ENCODE measurements at places on chromosomes 2 and 18. TPM values are rescaled to one million over a fixed set of nuclear protein-coding genes. Genes with fewer than 3 reads are reported as not detected.

RASGRP3 gene
- 19.3 TPM for total RNA-seq

CCNYL1 gene
- total RNA-seq: 30.5 TPM

- H3K4me3 ChIP-seq: peak overlapping the region; percentile 76
- peak overlapping the region; percentile 76 for H3K27ac ChIP-seq
- DNase-seq: peak; percentile 72
- H3K36me3 ChIP-seq: peaks cover 24% of the 10 kb centered on the region
These were observed 1.4 kb downstream of the GCFC2 start for GRCh38 chr2:75709297-75709696.

GRCh38 chr18:11767935-11768334 is 78.9 kb downstream of the GNAL start:
- H3K27ac ChIP-seq: no peak overlapping the region
- no peak for DNase-seq
- H3K4me3 ChIP-seq: no peak overlapping the region
- no peaks in the 10 kb centered on the region for H3K36me3 ChIP-seq

DNA sequence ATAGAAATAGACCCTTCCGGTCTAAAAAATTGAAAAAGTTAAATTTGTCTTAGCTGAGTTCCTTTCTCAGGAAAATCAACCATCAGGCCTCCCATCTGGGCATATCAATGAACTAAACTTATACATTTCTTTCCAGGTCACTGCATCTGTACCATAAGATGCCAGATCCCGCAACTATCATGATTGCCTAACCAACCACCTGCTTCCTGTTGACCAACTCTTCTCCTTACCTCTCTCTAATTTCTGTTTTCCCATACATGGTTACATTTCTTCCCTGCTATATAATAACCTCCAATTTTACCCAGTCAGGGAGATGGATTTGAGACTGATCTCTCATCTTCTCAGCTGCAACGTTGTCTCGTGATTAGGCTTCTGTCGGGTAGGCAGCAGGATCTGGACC is 228.7 kb downstream of the FSIP2 start:
- DNase-seq: no peak
- no peak overlapping the region for H3K27ac ChIP-seq
- H3K36me3 ChIP-seq: no peaks in the 10 kb centered on the region
- H3K4me1 ChIP-seq: no peaks in the 10 kb centered on the region
- no peak overlapping the region for H3K4me3 ChIP-seq

EXOC6B gene
- total RNA-seq: not detected

DNA sequence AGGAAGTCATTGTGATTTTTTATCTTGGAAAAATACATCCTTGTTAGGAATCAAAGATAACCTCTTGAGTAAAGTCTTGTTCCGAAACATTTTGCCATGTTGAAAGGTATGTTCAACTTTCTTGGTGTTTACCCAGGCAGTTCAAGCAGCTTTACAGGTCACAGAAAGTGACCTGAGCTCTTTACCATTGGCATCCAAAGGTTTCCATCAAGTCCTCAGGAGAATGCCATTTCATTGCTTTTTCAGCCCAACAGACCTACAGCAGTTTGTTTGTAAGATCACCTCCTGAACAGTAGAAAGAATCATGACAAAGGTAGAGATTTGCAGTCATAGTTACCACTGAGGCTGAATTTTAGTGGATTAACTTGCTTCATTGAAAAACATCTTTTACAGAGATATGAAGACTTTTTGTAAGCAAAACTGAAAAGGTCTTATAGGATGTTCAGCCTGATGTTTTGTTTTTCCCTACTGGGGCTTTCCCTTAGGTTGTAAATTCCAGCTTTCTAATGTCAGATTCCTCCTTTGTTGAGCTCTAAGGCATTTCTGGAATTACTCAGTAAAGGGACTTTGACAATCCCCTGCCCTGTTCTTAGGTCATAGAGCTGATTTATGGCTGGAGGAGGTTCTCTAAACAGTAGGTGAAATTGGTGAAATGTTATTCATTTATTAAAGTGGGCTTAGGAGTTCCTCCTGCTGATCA is 236.8 kb upstream of the RBMS1 start:
- no peaks in the 10 kb centered on the region for H3K36me3 ChIP-seq
- no peak for DNase-seq
- H3K27ac ChIP-seq: no peak overlapping the region
- H3K4me3 ChIP-seq: no peak overlapping the region

ELMOD3 gene
- 28.8 TPM for total RNA-seq

CD302 gene
- not detected for total RNA-seq

- H3K4me3 ChIP-seq: no peak overlapping the region
- no peaks in the 10 kb centered on the region for H3K4me1 ChIP-seq
- no peaks in the 10 kb centered on the region for H3K27me3 ChIP-seq
These were observed 259.8 kb upstream of the APCDD1 start for GRCh38 chr18:10194592-10194991.
